ENCODE measurements at places on chromosomes 3 and 15.

DNA sequence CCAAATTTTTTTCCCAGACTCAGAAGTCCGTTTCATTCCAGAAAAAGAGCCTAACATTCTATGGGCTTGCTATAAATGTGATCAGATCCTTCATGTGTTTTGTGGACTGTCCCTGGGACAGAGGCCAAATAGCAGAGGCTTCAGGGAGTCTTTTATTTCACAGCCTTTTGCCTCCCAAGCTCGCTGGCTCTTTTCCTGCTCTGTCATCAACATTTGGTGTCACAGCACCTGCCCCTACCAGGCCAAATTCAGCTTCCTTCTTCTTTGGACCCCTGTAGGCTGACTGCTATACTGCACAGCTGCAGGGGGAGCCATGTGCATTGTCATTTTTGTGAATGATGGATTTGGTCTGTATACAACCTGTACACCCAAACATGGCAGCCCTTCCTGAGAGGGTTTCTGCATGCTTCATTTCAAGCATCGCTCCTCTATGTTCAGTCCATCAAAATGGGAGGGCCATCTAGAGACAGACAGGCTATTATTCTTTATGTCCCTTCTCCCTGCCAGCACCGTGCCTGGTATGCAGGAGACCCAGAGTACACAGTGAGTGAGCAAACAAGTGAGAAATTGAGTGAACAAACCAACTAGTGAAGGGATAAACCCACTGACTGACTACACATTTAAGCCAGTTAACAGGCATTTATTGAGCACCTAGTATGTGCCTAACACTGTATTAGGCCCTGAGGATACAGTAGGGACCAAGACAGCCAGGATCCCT is 17.9 kb upstream of the RPP14 start:
- peak; percentile 19 for DNase-seq

- no peak for DNase-seq
These were observed 283.8 kb downstream of the C3orf38 start for GRCh38 chr3:88433568-88433967.

DNA sequence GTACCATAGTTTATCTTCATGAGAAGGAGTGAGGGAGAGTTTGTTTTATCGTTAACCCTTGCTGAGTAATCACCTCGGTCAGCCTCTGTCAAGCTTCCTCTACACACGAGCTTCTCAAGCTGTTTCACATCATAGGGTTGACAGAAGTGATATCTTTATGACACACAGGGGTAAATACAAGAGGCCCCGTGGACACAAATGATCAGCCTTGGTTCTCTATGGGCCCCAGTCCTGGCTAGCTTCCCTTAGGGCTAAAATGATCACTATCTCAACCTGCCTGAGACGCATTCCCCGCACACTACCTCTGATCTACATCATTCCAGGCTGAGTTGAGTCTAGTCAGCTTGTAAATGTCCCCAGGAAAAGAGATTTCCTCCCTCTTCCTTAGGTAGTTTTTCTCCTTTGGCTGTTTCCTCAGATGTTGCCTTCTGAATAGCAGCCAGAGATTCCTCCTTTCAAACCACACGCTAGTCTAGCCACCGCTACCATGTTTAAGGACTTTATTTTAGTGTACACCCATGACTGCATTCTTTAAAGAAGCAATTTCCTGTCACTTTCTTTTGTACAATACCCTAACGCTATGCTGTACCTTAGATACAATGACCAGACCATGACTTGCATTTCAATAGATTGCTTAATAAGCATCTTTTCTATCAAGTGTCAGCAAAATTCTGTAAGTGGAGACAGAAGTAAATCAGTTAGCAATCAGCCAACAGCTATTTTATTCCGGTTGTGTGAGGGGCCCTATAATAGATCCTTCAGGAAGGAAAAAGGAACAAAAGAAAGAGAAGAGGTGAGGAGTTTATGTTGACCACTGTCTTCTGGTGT is 35.1 kb upstream of the PPARG start:
- no peak for DNase-seq

- no peak for DNase-seq
These were observed 50.6 kb downstream of the CASR start for GRCh38 chr3:122234117-122234516.

GRCh38 chr3:69648126-69648525 is 91.1 kb upstream of the MITF start:
- no peak for DNase-seq

- DNase-seq: peak; percentile 53
These were observed at the start of gene ACAD11 for GRCh38 chr3:132659365-132660051. TSS of gene ACAD11 (minus strand) at chr3:132659809. CDS start at chr3:132659751, 58 bp downstream.

DNA sequence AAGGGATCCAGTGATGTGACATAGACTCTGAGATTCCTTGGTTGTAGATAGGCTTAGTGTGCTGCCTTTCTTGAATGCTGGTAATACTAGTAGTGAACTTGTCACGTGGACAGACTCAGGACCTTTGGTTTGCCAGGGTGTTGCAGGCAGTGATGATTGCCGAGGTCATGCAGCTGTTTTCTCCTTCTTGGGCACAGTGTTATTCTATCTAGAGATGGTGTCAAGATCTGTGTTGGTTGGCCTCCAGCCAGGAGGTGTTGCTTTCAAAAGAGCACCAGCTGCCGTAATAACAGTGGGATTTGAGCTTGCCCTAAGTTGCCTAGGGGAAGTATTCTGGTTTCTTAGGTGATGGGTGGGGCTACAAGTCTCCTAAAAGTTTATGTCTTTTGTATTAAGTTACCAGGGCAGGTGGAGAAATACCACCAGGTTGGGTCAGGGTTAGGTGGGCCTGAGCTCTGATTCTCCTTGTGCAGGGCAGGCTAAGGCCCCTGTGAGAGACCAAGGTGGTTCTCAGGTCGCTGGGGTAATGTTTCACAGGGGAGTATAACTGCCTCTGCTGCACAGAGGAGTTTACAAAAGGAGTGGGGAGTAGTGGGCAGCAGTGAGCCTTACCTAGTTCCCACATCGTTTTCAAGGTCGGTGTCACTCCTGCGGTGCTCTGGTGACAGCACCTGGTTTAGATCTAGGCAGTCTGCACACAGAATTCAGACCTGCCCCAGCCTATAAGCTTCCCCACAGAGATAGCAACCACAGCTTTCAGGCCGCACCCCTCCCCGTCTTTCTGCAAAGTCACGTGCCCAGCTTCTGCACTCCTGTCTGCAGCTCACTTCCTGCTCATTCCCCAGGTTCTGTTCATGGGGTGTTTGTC is 350.3 kb downstream of the DOCK3 start:
- DNase-seq: peak; percentile 88

GRCh38 chr3:43892526-43892925 is 201.8 kb downstream of the ABHD5 start:
- no peak for DNase-seq

DNA sequence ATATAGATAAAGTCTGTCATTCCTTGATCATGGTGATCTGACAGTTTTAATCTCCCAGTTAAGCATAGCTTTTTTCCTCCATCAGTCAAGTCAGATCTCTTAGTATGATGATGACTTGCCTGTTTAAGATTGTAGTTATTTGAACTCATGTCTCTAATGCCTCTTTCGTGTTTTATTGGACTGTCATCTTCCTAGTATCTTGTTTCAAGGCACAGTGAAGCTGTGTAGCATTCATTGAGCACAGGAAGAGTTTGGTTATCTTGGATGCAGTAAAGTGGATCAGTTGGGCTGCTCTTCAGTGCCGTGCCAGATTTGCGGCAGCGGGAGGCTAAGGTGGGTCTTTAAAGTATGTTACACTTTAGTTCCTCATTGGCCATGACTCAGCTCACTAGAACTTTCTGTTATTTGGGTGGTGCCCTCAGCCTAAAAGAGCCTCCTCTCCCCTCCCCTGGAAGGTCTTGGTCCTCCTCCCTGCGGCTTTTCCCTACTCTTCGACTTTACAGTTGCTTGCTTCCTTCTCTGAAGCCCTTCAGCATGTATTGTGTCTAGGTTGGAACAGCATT is 45.7 kb upstream of the SKOR1 start:
- DNase-seq: no peak

- no peak for DNase-seq
These were observed 70.5 kb downstream of the GABRB3 start for GRCh38 chr15:26702381-26702780.

DNA sequence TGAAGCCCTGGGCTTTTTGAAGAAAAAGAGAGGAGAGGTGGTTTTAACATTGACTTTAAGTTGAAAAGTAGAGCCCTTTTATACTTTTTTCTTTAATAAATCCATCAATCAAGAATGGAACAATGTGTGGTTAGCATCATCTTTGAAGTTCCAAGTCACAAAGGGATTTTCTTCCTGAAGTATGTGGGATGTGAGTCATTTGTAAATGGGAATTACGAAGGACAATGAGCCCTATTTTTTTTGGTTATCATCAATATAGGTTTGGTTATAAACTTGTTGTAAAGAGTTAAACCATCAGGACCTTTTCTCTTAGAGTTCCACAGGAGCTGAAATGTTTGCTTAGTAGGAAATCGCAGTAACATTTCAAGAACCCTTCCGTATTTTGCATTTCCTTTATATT is 38.3 kb downstream of the PIK3CA start:
- DNase-seq: no peak

DNA sequence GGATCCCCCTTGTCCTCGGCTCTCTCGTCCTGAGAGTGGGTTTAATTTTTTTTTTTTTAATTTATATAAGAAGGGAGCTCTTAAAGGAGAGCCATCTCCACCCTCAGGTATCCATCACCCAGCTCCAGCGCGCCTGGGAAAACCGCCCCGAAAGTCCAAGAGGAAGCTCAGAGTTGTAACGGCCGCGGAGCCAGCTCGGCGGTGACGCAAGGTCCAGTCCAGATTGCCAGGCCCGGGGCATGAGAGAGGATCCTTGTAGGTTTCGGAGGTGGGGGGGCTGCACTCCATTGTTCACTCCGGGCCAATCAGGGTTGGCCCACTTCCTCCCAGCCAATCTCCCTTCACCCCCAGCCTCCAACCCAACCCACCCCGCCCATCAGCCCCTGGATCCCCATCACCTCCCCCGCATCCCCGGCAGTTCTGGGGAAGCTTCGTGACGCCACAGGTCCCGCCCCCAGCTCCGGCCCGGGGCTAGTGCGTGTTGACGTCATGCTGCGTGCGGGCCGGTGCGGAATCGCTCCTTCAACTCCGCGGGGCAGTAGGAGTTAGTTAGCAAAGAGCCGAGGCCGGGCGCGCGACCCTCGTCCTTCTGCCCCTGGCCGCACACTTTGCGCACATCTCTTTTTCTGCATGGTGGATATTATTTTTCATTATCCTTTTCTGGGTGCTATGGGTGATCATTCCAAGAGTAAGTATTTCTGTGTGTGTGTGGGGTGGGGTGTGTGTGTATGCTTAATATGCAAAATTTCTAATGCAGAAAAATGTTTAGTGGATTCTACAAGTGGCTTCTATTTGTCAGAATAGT is at the start of gene ISL2:
TSS of gene ISL2 (plus strand) at position 520 of the 805 bp plus-strand sequence. CDS start at position 631, 111 bp downstream.
- DNase-seq: peak; percentile 79

DNA sequence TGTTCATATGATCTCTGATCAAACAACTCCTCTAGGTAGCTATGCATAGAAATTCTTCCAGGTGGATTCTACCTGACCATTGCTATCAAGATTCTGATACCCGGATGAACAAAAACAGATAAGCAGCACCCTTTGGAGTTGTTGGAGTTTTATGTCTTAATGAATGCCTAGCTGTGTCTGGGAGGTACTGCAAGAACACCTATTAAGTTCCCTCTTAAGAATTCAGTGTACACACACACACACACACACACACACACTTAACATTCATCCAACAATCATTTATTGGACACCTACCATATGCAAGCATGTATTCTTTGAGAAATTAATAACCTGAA is 58.1 kb upstream of the FNDC3B start:
- no peak for DNase-seq

GRCh38 chr3:178223876-178224275 is 312.4 kb upstream of the KCNMB2 start:
- DNase-seq: no peak

DNA sequence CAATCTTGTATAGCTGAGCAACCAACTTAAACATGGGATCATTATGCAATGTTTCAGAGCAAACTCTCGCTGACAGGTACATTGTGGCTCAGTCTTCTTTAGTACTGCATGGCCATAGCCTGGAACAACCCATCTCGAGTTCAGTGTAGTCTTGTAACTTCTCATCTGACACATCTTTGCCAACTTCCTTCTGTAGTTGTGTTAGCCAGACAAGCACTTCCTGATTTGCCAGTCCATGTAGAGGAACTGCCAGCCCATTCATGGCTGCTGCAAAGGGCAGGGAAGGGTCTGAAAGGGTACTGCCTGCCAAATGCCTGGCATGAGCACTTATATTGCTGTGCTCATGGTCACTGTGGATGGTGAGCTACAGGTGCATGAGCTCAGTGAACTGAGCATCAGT is 49.2 kb upstream of the CCDC54 start:
- no peak for DNase-seq

DNA sequence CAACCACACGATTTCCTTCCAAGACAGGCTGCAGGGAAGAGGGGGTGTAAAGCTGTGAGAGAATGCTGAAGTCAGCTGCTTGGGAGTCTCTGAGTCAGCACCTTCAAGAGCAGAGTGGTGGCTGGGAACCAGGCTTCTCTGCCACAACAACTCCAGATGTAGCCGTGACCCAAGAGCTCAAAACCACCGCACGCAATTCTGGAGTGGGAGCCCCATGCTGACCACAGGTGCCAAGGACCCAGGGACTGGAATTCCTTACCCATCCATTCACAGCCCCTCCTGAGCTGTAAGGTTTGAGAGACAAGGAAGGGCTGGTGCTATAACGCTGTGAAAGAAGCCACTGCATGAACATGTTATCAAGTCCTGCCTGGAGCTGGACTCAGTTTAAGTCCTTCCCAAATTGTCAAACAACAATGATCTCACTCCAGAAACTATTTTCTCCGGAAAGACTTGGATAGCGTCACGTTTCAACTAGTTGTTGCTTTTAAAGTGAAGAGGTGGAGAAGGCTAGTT is 61.4 kb downstream of the UMPS start:
- DNase-seq: no peak

DNA sequence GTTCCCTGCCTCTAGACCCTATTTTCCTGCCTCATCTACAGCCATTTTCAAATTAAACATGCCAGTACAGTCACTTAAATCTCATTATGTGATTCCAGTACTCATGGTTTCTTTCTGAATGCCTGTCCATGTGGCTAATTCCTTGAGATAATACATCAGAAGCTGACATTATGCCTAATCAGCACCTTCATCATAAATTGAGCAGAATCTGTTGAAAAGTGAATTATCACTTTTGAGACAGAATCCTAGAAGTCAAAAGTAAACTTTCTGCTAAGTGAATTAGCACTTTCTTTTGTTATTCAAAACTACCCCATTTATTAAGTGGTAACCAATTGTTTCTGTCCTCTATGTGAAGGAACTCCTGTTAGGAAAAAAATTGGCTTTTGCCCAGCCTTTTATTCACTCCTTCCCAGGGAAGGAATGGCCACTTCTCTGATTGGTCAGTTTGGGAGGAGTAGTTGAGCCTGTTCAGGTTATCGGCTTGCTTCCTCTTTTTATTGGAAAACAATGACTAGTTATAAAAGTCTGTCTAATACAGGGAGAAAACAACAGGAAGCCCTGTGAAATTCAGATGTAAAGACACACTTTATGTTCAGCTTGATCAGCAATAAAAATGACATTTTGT is 40.5 kb downstream of the OSTN start:
- DNase-seq: no peak

Data from activated naive CD4-positive, alpha-beta T cell treated with anti-CD3 and anti-CD28 coated beads, Interleukin-2, amount 10 ng/mL, durations not matched to agents 7 days and 5 days (primary cell).